SK-N-MC (cell line): ENCODE measurements at places on chromosomes 5 and 9.

- DNase-seq, result no peak
Measured at GRCh38 chr5:103525361-103525760, 37.2 kb downstream of the NUDT12 start.

GRCh38 chr9:86039991-86040860, 59.1 kb downstream of the GOLM1 start:
- no peak for DNase-seq

DNA sequence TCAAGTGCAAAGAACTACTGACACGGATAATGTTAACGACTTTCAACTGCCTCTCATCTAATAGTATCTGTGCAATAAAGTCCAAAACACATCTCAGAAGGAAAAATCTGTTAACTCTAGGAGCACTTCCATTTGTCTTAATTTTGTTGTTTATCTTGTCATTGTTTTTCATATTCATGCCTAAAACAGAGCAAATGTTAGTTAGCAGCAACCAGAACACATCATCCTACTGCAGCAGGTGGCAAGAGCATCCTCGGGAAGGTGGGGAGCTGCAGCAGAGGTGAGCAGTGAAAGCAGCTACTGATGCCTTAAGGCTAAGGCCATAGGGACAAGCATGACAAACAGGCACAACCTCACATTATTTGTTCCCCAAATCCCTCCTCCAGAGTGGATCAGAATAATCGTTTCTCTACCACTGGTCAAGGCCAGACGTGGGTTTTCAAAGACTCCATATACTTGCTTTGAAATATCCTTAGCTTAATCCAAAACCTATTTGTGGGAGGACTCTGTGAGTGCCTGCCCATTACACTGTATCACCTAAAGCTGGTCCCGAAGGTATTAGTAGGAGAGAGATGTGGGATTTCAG, 1.0 kb downstream of the HMGCS1 start:
- DNase-seq, result no peak

GRCh38 chr9:114965564-114965963, 35.2 kb upstream of the TNFSF8 start:
- DNase-seq, result no peak

- DNase-seq, result no peak
Measured at GRCh38 chr9:112771359-112772214, 21.0 kb downstream of the SNX30 start.

DNA sequence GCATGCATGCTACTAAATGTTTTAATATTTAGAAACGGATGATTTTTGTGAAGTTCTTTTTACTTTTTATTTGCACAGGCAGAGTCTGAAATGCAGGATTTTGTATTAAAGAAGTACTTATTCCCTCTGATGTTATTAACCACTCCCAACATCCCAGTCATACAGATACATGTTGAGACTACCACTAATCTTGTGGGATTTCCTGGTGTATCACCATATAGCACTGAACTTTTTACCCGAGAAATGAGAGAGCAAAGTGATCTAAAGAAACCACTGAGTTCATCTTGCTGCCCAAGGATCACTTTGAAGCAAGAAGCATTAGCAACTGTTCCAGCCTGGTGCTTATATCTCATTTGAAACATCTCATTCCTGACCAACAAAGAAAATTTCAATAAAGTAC, 443.8 kb downstream of the BNC2 start:
- DNase-seq, result no peak
